Left ventricle myocardium inferior (tissue), 1 donor: ENCODE measurements at places on chromosomes 3 and 15. TPM values are rescaled to one million over a fixed set of nuclear protein-coding genes. Genes with fewer than 3 reads are reported as not detected.

GRCh38 chr3:88221726-88222125 lies 72.0 kb downstream of the C3orf38 start:
- DNase-seq: no peak

DNA sequence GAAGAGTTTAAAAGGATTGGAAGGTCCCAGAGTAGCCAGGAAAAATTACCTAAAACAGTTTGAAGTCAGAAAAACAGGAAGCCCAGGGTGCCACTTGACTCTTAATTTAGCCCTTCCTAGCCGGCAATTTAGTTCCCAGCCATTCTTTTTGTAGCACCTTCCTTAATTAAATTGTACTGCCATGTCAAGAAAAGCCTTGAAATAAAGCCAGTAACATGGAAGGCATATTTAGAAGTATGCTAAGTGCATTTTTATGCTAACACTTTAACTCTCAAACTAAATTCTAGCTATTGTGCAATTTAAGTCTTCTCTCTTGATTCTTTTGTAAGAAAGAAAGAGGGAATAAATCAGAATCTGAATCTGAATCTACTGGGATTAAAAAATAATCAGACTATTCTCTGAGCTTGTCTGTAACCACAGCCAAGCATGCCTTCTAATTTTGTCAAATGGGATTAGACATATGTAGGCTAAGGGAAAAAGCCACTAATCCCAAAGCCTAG lies 43.2 kb downstream of the MAP3K13 start:
- DNase-seq: no peak

The GOLGA6A gene
- total RNA-seq: not detected

The ARHGEF26 gene
- 1.2 TPM for total RNA-seq

The DLEC1 gene
- total RNA-seq: 0.08 TPM

The HGD gene
- 0.49 TPM for total RNA-seq
